Esophagus mucosa (tissue), 1 donor: ENCODE measurements at places on chromosomes 11 and 22. TPM values are rescaled to one million over a fixed set of nuclear protein-coding genes. Genes with fewer than 3 reads are reported as not detected.

The GSTT2B gene
- 6.5 TPM for total RNA-seq

The GAS2 gene
- total RNA-seq, result 1.2 TPM

The GPR137 gene
- total RNA-seq, result 18.5 TPM

The NXPE1 gene
- total RNA-seq, result not detected

The KCTD14 gene
- 2.3 TPM for total RNA-seq

The LRP4 gene
- total RNA-seq, result 2.5 TPM

The ZP1 gene
- not detected for total RNA-seq

The IL18BP gene
- 2.5 TPM for total RNA-seq

The GVQW3 gene
- total RNA-seq, result 0.36 TPM

The MMP13 gene
- total RNA-seq, result not detected

The SPI1 gene
- total RNA-seq, result 2.2 TPM

The ELMOD1 gene
- total RNA-seq, result not detected

The TCIRG1 gene
- 36.2 TPM for total RNA-seq

The PRDM11 gene
- 5.7 TPM for total RNA-seq

The APOL5 gene
- total RNA-seq, result not detected
